ENCODE measurements at places on chromosomes 11 and 22.

DNA sequence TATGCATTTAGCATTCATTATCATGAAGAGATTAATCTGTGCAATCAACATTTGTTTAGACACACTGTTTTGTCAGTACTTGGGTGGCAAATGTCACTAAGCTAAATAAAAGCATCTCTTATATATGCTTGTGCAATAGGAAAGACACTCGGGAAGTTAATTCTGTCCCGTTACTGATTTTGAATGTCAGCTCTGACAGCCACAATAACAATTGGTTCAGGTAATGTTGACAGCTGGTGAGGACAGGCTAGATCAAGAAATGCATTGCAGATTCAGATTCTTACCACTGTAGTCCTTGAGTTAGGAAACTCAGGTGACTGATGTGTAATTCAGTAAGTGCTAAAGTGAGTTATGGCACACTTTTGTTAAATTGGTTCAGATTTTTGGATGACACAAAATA is 523.8 kb upstream of the FAT3 start:
- no peak for DNase-seq

DNA sequence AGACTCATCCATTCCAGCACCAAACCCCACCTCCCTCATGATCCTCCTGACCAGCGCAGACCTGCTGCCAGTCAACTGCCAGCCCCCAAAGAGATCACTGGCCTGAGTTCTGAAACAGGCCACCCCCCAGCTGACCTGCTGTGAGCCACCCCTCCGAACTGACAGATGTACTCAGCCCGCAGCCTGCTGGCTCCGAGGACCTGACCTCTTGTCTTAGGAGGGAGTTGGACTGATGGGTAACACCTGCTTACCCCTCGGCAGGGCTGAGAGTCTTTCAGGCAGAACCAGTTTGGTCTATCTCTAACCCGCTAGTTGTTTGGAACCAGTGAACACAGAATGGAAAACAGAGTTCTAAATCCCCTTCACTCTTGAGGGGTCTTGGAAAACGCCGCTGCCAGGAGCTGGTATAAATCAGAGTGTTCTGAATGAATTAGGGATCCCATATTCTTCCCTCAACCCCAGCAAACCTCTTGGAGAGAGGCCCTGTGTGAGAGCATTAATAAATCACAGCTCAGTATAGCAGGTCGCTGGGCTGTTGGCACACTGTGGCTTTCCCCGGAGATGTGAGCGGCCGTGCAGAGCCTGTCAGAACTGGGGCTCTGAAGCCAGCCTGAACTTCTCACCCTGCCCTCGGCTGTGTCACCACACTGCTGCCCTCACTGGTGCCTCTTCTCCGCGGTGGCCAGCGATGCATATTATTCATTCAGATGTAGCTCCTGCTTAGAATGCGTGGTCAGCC is 165.1 kb upstream of the NCAM1 start:
- no peak for DNase-seq

- DNase-seq: no peak
Observed at GRCh38 chr11:27148506-27148905, 107.9 kb downstream of the BBOX1 start.

DNA sequence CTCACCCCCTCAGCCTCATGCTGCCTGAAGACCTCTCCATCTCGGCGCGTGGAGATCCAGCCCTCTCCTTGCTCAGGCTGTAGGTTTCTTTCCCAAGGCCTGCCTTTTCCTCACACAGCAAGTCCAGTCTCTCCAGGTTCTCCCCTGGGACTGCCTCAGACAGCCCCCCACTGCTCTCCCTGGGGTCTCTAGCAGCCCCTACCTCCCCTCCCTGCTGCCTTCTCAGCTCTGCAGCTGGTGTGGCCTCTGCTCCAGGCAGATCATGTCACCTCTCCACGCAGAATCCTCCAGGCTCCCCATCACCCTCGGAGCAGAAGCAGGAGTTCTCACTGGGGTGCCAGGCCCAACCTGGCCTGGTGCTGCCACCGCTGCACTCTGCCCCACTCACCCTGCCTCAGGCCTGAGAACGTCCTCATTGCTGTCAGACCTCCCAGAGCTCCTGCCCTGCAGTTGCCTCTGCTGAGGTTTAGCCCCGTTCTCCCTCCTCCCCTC is 15.2 kb downstream of the SMARCB1 start:
- no peak for DNase-seq

- peak; percentile 4 for DNase-seq
Observed at GRCh38 chr11:32829680-32830412, at the start of gene PRRG4. Gene PRRG4 (plus strand): TSS chr11:32829927. CDS start chr11:32830530, 603 bp downstream.

DNA sequence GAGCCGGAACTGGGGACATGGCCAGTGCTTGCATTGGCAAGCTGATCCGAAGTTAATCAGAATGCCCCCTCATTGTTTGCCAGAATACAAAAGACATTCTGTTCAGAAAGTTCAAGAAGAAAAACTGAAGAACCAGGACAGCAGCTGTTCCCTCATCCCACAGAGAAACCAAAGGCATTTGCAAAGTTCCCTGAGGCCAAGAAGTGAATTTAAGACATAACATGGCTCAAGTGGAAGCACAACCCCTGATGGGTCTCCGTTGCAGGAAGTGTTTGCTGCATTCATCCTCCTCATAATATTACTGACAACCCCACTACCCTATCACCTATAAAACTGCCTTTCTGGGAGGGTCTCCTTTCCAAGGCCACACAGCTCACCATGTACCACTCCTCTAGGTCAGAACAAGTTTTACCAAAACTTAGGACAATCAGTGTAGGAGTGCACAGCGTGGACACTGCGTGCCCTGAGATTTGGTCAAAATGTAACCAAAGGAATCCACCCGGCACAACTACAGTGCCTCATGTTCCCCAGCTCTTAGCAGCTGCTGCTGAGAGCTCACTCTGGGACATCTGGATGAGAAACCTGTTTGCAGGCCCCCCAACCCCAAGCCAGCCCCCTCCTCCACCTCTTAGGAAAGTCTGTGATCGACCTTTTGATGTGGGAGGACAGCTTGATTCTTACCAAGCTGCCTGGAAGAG is 101.6 kb upstream of the AKIP1 start:
- DNase-seq: no peak

DNA sequence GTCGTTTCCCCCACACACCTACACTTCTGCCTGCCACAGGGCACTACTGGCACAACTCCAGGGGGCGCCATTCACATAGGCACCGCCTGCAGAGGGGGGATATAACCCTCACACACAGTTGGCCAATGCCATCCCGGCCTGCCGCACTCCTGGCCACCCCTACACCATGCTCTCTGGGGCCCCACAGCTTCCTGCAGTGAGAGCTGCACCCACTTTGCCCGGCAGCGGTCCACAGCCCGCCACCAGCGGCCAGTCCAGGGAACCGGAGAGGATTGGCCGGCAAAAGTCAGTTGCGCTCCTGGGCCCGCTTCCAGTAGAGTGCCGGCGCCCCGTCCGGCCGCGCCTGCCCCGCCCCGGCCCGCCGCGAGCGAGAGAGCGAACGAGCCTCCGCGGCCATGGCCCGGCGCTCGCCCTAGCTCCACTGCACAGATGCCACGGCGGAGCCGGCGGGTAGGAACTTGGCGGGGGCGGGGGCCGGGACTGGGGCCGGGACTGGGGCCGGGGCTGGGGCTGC is 25.6 kb upstream of the SUSD2 start:
- peak; percentile 68 for DNase-seq

DNA sequence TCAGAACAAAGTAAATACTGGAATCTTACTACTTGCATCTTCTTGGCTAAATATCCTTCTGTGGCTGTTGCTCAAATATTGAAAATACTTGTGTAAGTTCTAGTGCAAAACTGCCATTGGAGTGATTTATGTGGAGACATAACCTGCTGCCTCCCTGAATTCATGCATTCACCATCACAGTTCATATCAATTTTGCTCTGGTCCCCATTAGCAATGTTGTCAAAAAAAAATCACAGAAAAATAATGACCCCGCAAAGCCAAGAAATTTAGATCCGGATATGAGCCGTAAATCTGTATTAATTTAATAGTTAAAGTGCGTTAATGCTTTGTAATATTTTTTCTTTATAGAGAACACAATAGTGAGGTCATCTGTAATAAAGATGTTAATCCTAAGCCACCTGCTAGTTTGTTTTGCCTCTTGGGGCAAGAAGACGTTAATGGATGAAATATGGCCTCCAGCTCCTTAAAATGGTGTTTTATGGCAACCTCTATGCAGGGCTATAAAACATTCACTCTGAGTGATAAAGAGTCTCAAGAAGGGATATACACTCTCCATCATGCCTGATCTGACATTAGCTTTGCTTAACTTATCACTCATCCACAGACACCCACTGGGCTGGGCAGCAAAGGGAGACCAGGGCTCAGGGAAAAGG is 255.9 kb downstream of the INSC start:
- DNase-seq: no peak

DNA sequence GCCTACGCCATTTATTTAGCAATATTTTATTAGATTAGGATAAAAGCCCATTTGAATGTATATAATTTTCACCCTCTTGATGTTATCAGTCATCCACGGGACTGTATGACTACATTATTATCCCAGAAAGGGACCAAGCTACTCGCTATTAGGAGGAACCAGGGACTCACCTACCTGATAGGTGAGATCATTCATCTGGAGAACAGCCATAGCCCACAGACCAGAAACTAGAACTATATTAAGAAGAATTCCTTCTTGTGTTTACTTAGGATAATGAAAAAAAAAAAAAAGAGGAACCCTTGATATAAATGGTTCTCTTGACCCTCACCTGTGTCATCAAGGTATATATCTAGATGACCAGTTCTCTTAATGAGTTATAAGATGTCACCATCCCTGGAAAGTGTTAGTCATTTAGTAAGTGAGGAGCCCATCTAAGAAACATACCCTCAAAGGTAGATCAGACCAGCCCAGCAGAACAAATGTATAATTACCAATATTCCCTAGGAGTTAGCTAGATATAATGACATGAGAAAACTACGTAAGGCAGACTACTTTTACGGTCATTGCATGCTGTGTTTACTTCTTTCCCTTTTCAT is 8.0 kb downstream of the SIK3 start:
- no peak for DNase-seq

- no peak for DNase-seq
Observed at GRCh38 chr11:10916665-10917064, 58.8 kb upstream of the ZBED5 start.

DNA sequence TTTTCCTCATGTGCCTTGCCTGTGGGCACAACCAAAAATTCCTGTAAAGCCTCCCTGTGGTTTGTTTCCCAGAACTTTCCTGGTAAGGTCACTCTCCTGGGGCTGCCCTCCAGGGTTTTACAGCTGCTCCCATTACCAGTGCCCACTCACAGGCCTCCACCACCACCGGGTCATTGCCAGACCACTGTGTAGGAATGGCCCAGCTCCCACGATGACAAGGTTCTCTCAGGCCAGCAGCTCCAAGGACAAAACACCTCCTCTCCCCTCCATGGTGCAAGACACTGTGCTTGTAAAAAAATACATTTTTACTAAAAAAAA is 96.1 kb upstream of the AKIP1 start:
- DNase-seq: no peak
